ENCODE measurements at places on chromosomes 16 and 17.

DNA sequence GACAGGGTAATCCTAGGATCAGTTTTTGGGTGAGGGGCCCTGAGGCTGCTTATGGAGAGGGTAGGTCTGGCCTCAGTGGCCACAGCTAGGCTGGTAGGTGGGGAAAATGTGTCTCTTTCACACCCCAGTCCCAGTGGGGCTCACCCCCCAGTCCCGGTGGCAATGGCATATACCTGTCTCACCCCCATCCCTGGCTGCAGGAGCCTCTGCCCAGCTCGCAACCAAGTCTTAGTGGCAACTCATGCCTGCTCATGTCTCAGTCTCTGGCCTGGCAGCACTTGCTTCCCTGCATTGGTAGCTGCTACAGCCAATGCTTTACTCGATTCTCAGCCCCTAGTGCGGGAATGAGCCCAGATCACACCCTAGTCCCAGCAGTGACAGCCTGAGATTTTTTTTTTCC, 221.5 kb downstream of the BCAS3 start:
- DNase-seq: no peak

DNA sequence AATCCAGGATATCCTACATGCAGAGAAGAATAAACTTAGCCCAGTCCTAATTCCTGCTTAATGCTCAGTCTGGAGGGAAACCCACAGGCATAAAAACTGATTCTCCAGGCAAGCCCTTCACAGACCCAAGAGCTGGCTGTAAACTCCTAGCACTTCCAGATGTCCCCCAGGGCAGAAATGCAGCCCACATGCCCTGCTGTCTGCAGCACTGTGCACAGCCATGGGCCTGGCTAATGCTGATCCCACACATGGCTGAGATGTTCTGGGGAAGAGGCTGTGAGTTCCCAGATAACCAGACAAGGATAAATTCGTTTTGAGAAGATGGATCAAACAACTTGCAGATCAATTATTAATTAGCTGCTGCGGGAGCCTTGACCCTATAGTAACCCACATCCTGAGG, 148.4 kb downstream of the AATF start:
- DNase-seq: no peak

DNA sequence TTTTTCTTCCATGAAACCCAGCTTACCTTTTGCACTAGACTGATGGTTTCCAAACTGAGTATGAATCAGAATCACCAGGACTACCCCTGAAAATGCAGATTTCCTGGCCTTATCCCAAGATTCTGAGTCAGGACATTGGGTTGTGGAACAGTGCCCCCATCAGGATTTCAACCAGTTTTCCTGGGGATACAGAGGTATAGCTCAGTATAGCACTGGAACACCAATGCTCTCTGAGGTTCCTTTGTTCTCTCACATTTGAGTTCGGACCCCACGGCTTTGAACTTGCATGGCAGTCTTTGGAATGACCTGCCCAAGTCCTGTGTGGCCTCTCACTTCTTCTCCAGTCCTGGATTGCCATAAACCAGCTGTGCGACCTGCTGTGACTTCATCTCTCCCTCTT, 12.8 kb upstream of the CCL8 start:
- DNase-seq: no peak

- DNase-seq: no peak
Measured at GRCh38 chr17:35103271-35103670, 16.4 kb downstream of the RAD51D start.

GRCh38 chr16:78768226-78768625, 668.8 kb downstream of the WWOX start:
- no peak for DNase-seq

DNA sequence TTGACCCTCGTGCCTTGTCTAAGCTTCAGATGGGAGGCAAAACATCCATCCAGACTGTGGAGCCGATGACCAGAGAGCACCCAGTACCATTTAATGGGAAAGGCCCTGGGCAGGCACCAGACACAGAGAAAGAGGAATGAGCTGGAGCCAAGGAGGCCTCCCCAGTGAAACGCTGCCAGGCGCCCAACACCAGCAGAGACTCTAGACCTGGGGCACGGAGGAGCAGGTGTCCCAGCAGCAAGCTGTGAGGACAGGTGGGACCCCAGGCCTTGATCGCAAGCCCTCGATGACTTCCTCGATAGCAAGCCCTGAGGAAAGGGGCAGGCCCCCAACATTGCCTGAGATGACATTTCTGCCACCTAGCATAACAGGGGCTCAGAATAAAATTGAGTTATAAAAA, 62.2 kb upstream of the SIAH1 start:
- no peak for DNase-seq

All from T follicular helper cell (primary cell).